ENCODE measurements at places on chromosomes 16 and 17. TPM values are rescaled to one million over a fixed set of nuclear protein-coding genes. Genes with fewer than 3 reads are reported as not detected.

The TEX14 gene
- total RNA-seq = 0.33 TPM

The SMYD4 gene
- total RNA-seq = 7.0 TPM

The HSD11B2 gene
- 0.09 TPM for total RNA-seq

The GDPD1 gene
- 4.5 TPM for total RNA-seq

The KRTAP9-3 gene
- not detected for total RNA-seq

The CRHR1 gene
- 0.05 TPM for total RNA-seq

Measured in thymus (tissue), 14 donors.